ENCODE measurements at places on chromosomes 7 and 10.
A peak's percentile ranks its signal among the peaks of the same experiment; 100 is the strongest.

- peak; percentile 51 for DNase-seq
Measured at GRCh38 chr10:79202188-79203013, 133.6 kb downstream of the ZMIZ1 start.

- DNase-seq: no peak
Measured at GRCh38 chr10:71427246-71427645, 30.5 kb downstream of the CDH23 start.

- DNase-seq: peak; percentile 27
Measured at GRCh38 chr7:30859940-30860496, 51.6 kb upstream of the AQP1 start.

GRCh38 chr7:79282070-79282694 is 171.3 kb downstream of the MAGI2 start:
- DNase-seq: peak; percentile 81

DNA sequence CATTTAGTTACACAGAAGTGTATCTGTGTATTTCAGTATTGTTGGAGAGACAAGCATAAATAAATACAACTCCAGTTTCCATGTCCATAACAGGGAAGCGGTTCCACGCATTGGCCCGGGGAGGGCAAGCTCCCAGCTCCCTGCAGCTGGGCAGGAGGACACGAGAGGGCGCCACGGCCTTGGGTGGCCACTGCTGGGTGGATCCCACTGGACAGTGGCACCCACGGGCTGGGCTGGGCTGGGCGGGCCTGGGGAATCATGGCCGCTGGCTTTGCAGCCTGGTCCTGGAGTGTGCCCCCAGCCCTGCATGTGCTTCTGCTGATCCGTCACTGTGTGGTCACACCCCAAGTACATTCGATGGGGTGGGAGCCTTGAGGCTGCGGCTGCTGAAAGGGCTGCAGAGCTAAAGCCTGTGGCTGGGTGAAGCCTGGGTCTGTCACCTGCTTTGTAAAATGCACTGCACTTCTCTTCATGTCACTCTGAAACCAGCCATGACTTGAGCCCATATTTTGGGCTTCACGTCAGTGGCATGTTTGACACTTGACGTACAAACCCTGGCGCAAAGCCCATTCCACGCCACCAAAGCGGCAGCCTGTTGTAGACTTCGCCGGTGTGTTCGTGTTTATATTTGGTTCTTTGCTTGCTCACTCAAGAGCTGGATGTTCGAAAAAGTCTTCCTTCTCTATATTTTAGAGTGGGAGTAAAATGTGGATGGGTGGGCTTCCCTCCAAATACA is 27.5 kb downstream of the LRRC27 start:
- DNase-seq: no peak

DNA sequence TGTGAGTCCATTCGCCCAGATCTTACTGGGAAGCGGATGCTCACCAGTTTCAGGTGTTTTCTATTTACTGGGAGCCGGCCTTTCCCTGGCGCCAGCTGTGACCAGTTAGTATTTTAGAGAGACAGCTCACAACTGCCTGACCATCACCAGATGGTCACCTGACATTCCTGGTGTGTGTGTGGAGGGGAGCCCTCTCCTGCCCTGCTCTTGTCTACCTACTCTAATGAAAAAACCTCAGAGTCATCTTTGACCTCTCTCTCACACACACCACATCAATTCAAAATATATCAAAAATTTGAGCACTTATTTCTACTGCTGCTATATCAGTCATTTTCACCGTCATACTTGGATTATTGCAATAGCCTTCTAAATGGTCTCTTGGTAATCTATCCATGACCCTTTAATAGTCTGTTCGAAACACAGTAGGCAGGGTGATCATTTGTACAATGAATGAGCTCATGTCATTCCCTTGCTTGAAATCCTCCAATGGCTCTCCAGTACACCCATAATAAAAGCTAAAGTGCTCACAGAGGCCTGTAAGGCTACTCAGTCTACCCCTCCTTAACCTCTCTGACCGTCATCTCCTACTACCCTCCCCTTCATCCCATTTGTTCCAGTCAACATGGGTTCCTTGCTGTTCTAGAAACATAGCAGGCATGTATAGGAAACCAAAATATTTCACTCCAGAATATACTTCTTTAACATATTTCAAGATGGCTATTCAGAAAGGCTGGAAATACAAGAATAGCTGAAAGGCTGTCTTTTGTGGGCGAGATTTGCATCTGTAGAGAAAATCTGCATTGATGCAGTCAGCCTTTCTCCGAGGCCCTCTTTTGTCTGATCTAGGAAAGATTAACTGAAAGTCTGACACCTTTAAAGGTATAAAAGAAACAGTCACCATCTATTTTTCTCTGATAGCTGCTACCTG is 17.5 kb upstream of the NT5C3A start:
- DNase-seq: no peak

GRCh38 chr7:27739301-27739908 is 557 bp upstream of the TAX1BP1 start:
- DNase-seq: no peak

DNA sequence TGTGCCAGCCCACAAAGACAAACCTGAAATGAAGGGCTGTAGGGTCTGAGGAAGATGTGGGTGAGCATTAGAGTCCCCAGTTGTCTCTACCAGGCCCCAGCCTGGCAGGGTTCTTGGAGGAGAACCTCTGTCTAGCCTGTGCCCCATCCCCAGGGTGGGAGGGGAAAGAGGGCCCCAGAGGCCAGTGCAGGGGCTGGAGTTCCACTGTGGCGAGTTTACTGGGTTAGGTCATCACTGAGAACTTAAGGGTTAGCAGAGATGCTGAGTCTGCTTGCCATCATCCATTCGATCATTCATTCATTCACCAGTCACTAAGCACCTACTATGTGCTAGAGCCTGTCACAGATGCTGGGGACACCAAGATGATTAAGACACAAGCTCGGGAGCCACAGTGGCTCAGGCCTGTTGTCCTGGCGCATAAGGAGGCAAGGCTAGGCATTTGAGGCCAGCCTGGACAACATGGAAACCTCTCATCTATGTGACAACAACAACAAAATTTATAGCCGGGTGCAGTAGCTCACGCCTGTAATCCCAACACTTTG is 2.6 kb downstream of the ANKRD2 start:
- peak; percentile 20 for DNase-seq

DNA sequence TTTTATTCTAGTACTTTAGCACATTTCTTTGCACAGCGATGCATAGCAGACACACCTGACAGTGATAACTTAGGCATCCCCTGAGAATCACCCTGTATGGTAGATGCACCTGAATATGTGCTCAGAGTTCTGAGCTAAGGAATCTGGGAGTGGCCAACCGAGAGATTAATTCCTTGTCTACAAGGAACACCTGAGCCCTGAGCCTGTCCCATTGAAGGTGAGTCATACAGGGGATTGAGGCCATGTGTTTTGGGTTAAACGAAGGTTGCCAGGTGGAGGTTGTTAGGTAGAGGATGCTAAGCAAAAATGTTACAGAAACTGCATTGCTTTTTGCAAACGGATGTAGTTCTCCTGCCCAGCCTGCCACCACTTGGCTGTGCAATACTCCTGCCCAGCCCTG is 128.9 kb downstream of the AMPH start:
- no peak for DNase-seq

DNA sequence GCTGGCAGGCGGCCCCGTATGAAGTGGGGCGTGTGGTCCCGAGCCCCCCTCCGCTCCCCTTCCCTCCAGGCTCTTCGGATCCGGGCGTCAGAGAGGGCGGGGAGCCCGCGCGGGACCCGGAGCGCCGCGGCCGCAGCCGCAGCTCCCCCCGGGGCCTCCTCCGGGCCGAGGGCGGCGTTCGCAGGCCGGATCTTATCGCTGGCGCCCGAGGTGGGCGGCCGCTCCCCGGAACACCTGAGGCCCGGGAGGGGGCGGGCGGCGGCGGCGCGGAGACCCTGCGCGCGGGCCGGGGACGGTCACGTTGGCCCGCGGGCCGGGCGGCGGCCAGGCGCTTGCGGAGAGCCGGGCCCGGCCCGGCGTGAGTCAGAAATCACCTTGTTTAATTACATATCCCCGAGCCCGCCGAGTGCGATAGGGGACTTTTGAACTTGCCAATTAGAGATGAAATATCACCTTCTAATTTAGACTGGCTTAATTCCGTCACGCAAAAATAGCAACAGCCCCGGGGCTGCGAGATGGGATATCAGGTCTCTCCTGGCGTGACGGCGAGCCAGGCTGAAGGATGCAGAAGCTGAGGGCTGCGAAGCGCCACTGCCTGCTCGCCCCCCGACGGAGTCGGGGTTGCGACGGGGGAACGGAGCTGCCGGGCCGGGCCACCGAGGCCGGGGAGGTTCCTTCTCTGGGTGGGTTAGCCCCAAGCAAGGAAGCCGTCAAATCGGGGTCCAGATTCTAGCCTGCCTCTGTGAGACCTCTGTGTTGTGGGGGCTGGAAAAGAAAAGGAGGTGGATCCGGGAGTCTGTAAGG is 43.4 kb downstream of the LDB3 start:
- peak; percentile 56 for DNase-seq

GRCh38 chr7:5450549-5451327 is 27.1 kb upstream of the TNRC18 start:
- peak; percentile 51 for DNase-seq

DNA sequence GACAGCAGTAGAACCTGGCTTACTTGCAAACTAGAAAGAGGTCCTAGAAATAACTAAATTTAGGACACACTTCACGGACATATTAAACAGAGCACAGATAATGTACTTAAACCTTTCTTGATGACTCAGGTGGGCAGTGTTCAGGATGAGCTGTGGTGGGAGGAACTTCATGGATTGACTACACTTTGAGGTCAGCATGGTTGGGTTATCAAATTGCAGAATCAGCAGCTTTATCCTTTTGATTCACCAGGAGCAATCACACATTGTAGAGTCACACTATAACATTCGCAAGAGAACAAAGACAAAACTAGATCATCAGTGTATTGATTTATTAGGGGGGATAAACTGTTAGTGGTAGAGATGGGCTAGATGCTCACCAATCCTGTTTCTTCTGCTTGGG is 38.6 kb upstream of the AGK start:
- DNase-seq: no peak

DNA sequence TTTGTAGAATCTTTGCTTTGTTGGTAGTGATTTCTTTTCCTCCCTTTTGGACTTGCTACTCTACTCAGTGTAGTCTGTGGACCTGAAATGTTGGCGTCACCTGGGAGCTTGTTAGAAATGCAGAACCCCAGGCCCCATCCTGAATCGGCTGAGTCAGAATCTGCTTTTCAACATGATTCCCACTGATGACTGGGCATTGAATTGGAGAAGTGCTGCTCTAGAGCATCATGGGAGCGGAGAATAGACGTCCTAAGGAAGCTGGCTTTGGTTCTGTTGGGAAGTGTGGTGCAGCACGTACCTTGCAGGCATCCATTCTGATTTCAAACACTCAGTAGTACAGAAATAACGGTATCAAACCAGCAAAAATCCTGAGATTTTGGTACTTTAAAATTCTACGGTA is 54.7 kb downstream of the RBM33 start:
- no peak for DNase-seq

DNA sequence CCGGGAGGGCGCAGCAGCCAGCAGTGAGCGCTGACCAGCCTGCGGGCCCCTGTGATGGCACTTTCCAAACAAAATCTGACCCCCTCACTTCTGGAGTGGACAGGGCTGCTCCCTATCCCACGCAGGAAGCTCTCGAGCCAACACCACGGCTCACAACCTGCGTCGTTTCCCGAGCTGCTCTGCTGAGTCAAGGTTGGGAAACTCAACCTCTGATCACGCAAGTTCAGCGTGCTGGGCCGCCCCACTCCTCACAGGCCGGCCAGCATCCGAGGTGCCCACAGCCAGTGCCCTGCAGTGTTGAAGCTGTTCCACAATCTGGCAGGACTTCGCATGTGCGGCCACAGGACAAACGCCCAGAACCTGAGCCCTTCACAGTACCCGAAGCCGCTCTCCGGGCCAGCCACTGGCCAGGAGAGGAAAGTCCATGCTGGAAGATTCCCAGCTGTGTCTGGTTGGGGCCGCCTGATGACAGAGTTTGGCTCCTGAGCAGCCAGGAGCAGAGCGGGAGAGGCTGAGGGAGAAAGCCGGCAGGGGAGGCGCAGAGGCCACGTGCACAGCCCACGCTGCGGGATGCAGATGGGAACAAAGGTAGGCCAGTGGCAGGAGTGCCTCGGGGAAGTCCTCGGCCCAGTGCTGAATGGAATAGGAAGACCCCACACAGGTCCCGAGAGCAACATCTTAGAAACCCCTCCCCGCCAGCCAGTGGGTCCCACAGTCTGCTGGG is 263.3 kb upstream of the TCERG1L start:
- DNase-seq: no peak

GRCh38 chr7:69885431-69885830 is 287.2 kb downstream of the AUTS2 start:
- no peak for DNase-seq

DNA sequence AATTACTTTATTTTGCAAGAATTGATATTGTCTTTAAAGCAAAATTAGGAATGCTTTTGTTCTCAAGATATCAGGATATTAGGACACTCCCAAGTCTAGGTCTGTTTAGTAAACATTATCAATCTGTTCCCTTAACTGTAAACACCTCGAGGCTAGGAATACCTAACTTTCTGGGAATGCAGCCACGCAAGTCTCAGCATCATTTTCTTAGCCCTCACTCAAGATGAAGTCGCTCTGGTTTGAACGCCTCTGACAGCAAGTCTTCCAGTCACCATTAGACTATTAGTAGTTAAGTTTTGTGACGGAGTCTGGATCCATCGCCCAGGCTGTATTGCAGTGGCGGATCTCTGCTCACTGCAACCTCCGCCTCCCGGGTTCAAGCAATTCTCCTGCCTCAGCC is 128.0 kb upstream of the MYO3A start:
- DNase-seq: no peak

All from fibroblast of skin of right biceps (primary cell).